ENCODE measurements at places on chromosomes 7 and 10. TPM values are rescaled to one million over a fixed set of nuclear protein-coding genes. Genes with fewer than 3 reads are reported as not detected.

Gene SEMA4G
- total RNA-seq: 7.6 TPM

Gene GARS1
- 270 TPM for total RNA-seq

Gene PHYHIPL
- 0.48 TPM for total RNA-seq

GRCh38 chr7:148241700-148242293, 348.8 kb upstream of the C7orf33 start:
- no peak for DNase-seq

- no peak for DNase-seq
These were observed 356.2 kb downstream of the SDK1 start for GRCh38 chr7:3657206-3657605.

- no peak for DNase-seq
These were observed 55.1 kb upstream of the ITGB8 start for GRCh38 chr7:20275637-20276036.

DNA sequence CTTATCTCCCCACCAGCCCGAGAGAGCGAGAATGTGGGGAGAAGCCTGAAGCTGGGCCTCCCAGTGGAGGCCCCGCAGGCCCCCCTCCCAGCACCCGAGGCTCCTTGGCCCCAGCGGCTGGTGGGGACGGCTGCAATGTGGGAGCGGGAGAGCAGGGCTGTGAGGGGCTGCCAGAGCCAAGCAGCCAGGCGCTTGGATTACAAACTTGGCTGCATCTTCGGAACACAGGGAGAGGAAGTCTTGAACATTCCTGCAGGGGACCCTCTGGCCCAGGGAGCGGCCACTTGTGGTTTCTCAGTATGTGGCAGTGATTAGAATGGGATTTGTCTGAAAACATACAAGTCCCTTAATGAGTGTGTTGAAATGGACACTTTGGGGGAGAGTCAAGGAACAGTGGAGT, 23.2 kb downstream of the ELN start:
- DNase-seq: no peak

Data from H1 (cell line).